ENCODE measurements at places on chromosomes 6 and 20.
A peak's percentile ranks its signal among the peaks of the same experiment; 100 is the strongest.

- no peak for DNase-seq
Observed at GRCh38 chr6:167702241-167702827, 124.4 kb upstream of the AFDN start.

DNA sequence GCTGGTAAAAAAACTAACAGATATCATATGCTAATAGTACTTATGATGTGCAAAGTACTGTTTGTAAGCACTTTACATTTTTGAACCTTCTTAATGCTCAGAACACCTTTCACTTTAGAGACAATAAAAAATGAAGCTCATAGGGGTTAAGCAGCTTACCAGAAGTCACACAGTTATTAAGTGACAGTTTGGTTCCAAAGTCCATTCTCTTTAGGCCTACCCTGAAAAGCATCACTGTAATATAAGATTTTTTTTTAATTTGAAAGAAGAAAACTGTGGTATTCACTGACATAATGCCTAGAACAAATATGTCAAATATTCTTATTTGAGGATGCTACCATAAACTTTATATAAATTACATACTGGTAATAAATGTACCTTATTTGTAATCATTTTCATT, 127.6 kb upstream of the RUNX2 start:
- DNase-seq = no peak

- no peak for DNase-seq
Observed at GRCh38 chr6:169367507-169367906, 113.9 kb upstream of the THBS2 start.

DNA sequence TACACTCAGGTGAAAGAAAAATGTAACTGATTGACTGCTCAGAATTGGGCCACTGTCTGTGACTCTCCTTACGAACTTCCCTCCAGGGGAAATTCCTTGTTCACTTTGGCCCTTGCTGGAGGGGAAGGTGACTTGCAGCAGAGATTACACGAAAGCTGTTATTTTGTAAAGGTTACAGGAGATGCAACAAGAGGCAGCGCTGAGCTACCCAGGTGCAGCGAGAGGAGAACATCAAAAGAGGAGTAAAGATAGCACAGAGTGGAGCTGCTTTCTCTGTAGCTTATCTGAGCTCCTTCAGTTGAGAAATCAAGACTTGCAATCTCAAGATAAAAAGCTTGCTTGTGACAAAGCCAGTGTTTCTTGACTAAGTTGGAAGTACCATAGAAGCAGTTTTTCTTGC, 144.6 kb downstream of the ARHGAP18 start:
- no peak for DNase-seq

DNA sequence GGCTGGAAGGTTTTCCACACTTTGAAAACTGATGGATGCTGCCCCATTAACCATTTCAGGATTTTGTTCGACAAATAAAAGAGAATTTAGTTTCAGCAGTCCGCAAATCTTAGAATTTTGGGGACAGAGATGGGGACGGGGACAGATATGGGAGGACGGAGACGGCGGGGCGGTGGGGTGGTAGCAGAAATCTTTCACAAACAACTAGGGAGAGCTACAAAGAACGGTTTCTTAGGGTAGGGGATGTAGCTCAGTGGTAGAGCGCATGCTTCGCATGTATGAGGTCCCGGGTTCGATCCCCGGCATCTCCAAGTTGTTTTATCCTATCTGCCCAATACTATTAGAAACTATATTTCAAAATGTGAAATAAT, 15.1 kb downstream of the HMGN4 start:
- DNase-seq = peak; percentile 83

DNA sequence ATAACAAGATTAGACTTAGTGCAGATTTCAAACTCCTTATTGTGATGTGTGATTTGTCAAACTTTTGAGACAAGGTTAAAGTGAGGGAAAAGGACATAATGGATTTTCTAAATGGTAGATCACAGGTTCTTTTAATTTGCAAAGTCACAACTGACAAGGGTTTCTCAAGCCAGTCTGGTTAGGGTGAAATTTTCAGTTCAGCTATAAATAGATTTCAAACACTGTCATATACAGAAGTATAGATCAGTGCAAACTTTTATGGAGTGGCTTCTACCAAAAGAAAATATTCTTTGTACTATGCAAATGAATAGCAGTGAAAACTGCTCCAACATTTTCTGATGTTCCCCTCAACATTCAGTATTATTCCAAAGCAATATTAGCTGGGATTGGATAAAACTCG, 337.1 kb upstream of the MAN1A1 start:
- no peak for DNase-seq

DNA sequence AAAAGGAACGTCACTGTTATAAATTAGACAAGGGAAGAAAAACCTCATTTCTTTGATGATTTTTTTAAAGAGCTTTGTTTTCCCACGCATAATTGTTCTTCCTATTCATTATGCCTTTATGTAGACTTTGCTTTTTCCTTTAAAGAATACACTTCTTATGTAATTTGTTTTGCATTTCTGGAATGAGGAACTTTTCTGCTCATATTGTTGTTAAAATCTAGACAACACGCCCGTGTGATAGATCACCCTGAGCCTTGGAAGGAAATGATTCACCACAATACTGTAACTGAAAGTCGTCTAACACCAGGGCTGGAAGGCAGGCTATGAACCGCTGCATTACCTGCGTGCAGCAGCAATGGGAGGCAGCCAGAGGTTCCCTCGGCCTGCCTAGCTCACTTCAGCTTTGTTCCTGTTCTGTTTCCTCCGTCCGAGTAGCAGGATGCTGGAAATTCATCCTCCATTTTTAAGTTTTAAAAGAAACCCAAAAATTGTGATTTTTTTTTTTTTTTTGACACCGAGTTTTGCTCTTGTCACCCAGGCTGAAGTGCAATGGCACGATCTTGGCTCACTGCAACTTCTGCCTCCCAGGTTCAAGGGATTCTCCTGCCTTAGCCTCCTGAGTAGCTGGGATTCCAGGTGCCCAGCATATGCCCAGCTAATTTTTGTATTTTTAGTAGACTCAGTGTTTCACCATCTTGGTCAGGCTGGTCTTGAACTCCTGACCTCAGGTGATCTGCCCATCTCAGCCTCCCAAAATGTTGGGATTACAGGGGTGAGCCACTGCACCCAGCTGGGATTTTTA, 49.6 kb upstream of the ZNF217 start:
- no peak for DNase-seq

DNA sequence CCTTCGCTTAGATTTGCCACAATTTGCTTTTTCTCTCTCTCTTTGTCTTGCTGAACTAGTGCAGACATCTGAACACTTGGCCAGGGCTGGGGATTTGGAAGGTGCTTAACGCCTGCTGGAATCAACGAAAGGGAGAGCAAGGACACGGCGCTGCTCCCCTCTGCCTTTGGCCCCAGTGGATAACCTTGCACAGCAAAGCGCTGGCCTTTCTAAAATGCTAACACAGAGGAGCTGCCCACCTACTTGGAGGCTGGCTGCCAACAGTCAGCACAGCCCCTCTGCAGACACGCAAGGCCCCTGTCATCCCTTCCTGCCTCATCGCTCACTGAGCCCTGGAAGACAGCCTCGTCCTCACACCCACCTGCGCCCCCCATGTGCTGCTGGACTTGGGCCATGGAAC, 37.5 kb downstream of the C20orf203 start:
- no peak for DNase-seq

- no peak for DNase-seq
Observed at GRCh38 chr6:22214314-22214713, 82.5 kb downstream of the PRL start.

- no peak for DNase-seq
Observed at GRCh38 chr6:121451250-121451649, 15.8 kb downstream of the GJA1 start.

GRCh38 chr6:20533746-20534294, 437 bp upstream of the CDKAL1 start:
- no peak for DNase-seq

DNA sequence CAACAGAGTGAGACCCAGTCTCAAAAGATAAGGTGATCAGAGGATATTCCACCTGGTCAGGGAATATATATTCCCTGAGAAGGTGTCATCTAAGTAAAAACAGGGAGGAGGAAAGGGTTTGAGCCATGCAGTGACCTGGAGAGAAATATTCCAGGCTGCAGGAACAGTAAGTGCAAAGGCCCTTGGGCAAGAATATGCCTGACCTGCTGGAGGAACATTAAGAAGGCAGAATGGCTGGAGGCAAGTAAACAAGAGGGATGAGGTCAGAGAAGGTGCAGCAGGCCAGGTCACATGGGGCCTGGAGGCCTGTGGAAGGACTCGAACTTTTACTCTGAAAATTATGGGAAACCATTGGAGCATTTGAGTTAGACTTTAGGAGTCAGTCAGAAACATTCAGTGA, 6.7 kb downstream of the DEF6 start:
- DNase-seq = no peak

DNA sequence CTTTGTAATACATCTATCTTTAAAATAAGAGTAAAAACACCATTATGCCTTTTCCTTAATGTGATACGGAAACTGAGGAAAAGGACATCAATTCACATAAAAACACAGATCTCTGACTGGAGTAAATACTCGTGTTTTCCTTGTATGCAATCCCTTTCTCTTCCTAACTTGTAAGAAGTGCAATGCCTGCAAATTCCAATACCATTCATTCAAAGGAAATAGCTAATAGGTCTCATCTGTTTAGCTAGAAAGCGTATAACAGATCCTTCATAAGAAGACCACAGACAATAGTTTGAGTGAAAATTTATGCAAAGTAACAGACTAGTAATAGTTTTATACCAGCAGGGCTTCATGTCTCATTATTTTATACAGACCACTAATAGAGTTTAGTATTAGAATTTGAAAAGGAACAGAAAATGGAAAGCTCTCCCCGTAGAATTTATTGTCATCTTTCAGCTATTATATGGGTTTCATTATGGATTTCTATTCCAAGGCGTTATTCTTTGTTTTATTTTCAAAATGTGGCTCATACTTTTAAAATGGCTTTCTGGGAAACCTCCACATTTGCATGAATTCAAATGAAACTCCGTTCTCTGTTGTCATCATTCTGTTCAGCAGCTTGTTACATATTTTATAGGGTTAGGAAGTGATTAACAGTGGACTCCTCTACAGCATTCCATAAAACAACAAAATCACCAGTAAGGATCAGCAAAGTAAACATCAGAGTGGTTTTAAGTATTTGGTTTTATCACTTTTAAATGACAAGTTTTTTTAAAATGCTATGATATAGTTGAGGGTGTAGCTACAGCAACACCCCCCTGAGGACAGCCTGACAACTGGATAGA, 186.7 kb downstream of the BTBD9 start:
- DNase-seq = no peak

- DNase-seq = no peak
Observed at GRCh38 chr6:39181333-39181732, 47.9 kb downstream of the KCNK5 start.

DNA sequence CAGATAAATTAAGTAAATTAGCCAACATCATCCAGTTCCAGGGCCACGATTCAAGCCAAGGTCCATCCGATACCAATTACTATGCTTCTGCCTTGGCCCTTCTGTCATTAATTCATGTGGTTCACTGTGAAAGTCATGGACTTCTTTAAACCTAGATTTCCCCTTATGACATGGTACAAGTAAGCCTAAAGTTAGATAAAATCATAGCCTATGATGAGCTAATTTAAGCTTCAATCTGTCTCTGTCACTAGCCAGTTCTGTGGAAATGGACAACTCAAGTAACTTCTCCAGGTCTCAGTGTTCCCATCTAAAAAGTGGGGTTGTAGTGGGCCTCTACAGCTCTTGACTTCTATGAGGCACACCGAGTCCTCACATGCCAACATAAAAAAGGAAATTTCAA, 225.5 kb upstream of the MARCKS start:
- no peak for DNase-seq

DNA sequence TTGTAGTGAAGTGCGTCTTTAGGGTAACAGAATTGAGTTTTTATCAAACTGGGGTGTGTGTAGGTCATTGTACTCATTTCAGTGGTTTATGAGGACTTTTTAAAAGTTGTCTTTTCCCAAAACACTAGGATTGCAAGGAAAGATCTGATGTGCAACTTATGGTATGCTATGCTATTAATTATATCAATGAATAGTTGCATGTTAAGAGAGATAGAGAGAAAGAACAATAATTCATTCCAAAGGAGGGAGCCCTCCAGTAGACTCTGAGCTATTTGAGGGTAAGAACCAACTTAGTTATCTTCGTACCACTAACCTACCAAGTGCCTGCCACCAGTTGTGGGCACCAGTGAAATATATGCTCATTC, 117.1 kb downstream of the RNF144B start:
- no peak for DNase-seq

GRCh38 chr6:40509716-40510260, 77.4 kb downstream of the LRFN2 start:
- DNase-seq = no peak

- DNase-seq = no peak
Observed at GRCh38 chr6:37903351-37904340, 84.1 kb downstream of the ZFAND3 start.

GRCh38 chr20:53124075-53124551, 152.0 kb downstream of the TSHZ2 start:
- DNase-seq = peak; percentile 66

DNA sequence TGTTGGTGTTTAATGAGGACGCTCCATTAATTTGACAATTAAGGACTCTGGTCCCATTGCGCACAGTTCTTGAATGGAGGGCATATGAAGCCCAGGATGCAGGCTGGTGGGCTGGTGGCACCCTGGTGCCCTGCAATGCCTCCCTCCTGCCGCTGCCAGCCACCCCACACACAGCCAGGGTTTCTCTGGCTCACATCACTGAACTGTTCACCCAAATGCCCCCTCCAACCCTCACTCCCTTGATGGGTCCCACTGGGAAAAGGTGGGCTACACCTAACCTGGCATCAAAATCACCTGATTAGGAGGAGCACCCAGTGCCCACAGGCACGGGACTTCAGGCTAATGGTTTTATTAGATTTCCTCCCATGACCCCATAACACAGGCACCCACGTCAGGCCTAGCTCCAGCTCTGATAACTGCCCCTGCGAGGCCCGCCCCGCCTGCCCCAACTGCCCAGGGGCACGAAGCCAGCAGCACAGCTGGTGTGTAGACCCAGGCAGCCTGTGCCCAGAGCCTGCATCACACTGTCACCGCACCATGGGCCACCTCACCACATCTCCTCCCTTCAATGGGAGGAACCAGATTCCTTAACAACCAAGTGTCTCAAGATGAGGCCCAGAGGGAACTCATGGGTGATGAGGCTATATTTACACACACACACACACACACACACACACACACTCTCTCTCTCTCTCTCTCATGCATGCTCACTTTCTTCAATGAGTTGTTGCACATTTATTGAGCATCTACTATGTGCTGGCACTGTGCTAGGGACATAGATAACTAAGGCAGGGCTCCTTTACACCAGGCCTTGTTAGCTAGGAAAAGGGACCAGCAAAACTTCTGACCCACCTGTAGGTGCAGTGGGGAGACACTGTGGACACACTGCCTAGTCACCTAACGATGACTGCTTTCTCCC, 107.3 kb downstream of the NOL4L start:
- no peak for DNase-seq

DNA sequence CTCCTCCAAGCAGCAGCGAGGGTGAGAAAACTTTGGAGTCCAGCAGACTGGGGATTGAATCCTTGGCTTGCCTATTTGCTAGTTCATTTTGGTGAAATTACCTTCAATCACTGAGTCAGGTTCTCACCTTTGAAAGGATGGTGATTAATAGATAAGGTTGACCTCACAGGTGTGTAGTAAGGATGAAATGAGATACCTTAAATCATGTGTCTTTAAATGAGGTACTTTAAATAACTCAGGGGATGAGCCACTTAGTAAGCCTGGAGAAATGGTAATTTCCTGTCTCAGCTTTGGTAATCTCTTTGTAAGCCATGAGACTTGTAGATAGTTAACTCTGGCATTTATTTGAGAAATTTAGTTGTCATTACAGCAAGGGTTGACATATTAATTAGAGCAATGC, 70.2 kb downstream of the TULP4 start:
- no peak for DNase-seq

Data from ascending aorta (tissue), 2 donors.